Activated T-helper 9 cell treated with anti-CD3 and anti-CD28 coated beads, Interleukin-2, amount 50 U/mL, for 16 hours (primary cell): ENCODE measurements at places on chromosomes 12 and 14.

GRCh38 chr12:92649511-92650227, 53.1 kb upstream of the PLEKHG7 start:
- DNase-seq, result peak; percentile 24

GRCh38 chr14:63045234-63045611, at the start of gene KCNH5:
Gene KCNH5 (minus strand): TSS chr14:63045458. CDS start chr14:63045186, 272 bp downstream.
- DNase-seq, result no peak

GRCh38 chr12:113269257-113269943, 48.1 kb downstream of the TPCN1 start:
- no peak for DNase-seq

GRCh38 chr14:81009346-81009745, 53.9 kb downstream of the TSHR start:
- no peak for DNase-seq

GRCh38 chr14:68626386-68626785, 166.5 kb downstream of the ZFP36L1 start:
- DNase-seq, result no peak

DNA sequence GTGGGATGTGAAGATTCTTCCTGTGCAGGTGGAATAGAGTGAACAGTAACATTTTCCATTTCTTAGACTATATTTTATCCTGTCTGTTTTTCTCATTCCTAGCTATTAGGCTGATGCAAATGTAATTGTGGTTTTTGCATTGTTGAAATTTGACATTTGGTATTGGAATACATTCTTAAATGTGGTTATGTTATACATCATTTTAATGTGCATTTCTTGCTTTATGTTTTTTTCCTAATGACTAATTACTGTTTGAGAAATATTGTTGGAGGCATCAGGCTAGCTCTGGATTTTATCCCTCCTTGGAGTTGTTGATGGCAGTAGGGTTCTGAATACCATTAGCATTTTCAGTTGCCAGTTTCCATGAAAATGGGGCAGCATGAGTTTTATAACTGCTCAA, 75.9 kb upstream of the GNG2 start:
- no peak for DNase-seq

GRCh38 chr12:26867080-26867479, 34.1 kb upstream of the ITPR2 start:
- DNase-seq, result no peak

GRCh38 chr14:103820908-103821307, 26.5 kb downstream of the PPP1R13B start:
- no peak for DNase-seq

DNA sequence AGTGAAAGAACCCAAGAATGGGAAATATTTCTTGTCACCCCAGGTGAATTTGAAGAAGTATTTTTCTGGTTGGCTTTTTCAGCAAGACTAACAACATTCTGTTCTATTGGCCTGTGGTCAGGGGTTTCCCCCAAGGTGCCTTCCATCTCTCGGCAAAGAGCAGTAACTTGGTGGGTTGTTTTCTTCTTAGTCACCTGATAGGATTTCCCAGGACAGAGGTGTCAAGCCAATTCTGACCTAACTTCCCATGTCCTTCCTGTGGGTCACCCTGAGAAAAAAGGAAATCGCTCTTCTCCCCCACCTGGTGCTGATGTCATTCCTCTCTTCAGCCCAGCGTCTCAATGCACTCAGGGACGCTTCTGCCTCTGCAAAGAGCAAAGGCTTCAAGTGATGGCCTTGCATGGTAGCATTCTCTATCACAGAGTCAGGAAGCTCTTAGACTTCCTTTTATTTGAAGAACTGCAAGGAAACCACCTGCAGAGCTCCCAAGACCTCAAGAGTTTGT, 16.1 kb upstream of the IFNG start:
- peak; percentile 40 for DNase-seq

- DNase-seq, result no peak
These were observed 88.5 kb downstream of the PAPLN start for GRCh38 chr14:73325630-73326299.

GRCh38 chr14:19878029-19878642, 3.2 kb downstream of the OR4K2 start:
- no peak for DNase-seq

GRCh38 chr12:64714551-64714968, 44.6 kb downstream of the GNS start:
- no peak for DNase-seq

- DNase-seq, result no peak
These were observed 15.2 kb upstream of the PLEKHG6 start for GRCh38 chr12:6295094-6295811.

DNA sequence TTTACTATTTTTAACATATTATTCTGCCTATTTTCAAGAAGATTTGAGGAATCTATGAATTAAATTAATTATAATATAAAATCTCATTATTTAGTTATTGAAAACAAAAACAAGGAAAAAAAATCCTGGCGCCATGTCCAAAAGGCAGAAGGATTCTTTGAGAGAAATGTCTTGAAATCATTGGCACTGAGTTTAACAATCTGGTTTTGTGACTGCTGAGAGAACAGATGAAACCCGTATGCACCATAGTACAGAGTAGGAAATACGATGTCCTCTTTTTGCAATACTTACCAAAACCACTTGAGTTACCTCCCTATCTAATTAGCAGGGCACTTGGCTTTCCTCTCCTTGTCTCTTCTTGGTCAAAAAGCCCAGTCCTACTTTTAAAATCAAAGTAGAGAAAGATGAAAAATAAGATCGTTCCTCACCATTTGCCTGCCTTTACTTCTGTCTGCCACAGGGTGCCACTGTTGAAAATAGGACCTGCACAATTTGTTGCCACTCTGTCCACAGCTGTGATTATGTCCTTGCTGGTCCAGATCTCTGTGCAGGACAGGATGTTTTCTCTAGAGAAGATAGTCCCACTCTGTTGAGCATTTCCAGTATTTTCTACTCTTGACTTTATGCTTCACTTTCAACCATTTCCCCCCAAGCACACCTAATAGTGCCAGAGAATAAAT, 179.7 kb downstream of the PDZRN4 start:
- DNase-seq, result no peak

- peak; percentile 92 for DNase-seq
These were observed at the start of the genes KIAA0586 and TIMM9 for GRCh38 chr14:58427281-58428117. Gene KIAA0586 (plus strand): TSS chr14:58427719. CDS start chr14:58428265, 546 bp downstream. Gene TIMM9 (minus strand): TSS chr14:58427531. CDS start chr14:58411945, 15,586 bp downstream.

DNA sequence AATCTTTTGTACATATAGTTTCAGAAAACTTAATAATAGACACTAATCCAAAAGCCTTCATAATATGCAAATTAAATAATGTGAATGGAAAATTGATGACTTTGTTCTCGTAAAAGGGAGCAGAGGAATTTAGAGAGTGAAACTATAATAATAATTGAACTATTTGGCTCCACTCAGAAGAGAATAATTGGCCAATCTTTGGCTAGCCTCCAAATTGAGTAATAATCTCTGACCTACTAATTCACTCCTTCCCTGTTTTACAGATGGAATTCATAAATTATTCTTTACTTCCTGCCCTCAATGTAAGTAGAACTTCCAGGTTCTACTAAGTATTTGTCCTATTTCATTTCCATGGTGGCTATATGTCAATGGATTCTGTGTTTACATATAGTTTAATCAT, 15.8 kb downstream of the TRIM9 start:
- no peak for DNase-seq

- no peak for DNase-seq
These were observed 554.3 kb upstream of the MIS18BP1 start for GRCh38 chr14:45807178-45807899.

DNA sequence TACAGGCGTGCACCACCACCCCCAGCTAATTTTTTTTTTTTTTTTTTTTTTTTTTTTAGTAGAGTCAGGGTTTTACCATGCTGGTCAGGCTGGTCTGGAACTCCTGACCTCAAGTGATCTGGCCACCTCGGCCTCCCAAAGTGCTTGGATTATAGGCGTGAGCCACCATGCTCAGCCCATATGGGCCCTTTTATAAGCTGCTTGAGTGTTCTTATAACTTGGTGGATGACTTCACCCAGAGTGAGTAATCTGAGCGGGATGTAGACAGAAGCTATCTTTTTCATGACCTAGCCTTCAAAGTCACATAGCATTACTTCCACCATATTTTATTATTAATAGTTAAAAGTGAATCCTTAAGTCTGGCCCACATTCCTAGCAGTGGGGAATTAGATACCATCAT, 16.4 kb downstream of the BBOF1 start:
- no peak for DNase-seq

DNA sequence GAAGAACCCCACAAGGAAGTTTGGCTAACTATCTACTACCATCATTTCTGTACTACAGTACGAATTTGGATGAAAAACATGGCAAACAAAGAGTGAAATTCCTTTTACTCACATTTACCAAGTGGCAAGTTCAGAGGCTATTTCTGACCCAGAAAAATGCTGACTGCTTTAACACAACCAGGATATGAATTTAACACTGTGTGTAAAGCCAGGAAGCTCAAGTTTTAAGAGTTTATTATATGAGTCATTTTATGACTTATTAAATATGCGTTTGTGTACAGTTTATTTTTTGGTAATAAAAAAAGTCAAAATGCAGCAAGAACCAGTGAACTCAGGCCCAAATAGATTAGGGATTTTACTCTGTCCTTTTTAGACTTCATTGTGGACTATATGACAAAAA, 58.4 kb upstream of the STAC3 start:
- no peak for DNase-seq

GRCh38 chr14:65826946-65827345, 414.4 kb downstream of the FUT8 start:
- no peak for DNase-seq

- no peak for DNase-seq
These were observed 18.7 kb downstream of the HVCN1 start for GRCh38 chr12:110670161-110670701.

- DNase-seq, result no peak
These were observed 169.3 kb upstream of the PRICKLE1 start for GRCh38 chr12:42758806-42759205.

- DNase-seq, result no peak
These were observed 7.8 kb downstream of the GALNT6 start for GRCh38 chr12:51383269-51383905.

DNA sequence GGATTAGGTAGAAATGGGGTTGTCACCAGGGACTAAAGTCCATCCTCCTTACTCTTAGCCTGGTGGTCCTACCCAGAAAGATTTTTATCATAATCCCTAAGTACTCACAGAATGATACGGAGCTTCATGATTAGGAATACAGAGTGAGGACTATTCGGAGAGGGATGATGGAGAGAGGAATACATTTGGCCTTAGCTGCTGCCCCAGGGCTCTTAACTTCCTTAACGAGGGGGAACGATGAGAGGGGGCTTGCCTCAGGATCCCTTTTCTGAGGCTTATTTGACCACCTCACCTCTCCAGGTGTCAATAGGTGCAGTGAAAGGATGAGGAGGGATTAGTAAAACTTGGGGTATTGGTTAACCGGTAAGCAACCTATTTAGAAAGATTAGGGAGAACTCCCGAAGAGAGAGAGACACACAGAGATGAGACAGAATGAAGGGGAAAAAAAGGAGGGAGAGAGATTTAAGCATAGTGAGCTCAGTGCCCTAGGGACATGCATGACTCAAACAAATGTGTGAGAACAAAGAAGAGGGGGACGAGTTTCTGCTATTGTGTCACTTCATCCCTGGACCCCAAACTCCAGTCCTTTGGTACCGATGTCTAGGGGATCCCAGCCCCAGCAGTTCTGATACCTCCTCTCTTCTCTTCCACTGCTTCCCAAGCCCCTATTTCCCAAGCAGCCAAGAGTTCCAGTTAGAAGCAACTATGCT, 1.1 kb downstream of the NFE2 start:
- no peak for DNase-seq

DNA sequence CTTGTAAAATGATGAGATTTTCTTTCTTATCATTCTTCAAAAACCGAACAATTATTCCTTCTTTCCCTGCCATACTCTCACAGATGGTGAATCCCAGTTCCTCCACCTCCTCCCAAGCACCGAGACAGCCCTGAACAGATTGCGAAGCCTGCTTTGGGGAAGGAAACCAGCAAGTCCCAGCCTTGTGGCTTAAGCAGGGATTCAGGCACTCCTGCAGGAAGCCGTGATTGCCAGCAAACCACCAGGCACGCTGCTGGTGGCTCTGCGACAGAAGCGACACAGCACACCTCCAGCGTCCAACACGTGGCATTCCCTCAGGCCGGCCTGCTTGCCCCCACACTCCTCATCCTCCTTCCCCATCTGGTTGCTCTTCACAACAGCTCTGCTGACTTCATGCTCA, 237.7 kb downstream of the GXYLT1 start:
- no peak for DNase-seq

DNA sequence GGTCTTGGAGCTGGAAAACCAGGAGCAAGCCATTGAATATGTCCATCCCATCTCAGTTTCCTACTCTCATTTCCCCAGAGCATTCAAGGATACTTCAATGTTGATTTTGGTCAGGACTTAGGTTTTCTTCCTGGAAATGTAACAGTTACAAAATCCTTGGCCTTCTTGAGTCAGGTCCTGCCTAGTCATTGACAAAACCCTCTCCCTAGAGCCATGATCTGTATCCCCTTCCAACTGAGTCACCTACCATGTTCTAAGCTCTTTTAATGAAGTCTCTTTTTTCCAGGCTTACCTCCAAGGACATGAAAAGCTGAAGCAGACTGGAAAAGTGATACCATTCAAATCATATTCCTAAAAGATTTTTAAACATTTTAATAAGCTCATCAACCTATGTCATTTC, 549.2 kb downstream of the GALC start:
- no peak for DNase-seq

GRCh38 chr14:105388110-105388951, 10.0 kb upstream of the TEX22 start:
- no peak for DNase-seq

DNA sequence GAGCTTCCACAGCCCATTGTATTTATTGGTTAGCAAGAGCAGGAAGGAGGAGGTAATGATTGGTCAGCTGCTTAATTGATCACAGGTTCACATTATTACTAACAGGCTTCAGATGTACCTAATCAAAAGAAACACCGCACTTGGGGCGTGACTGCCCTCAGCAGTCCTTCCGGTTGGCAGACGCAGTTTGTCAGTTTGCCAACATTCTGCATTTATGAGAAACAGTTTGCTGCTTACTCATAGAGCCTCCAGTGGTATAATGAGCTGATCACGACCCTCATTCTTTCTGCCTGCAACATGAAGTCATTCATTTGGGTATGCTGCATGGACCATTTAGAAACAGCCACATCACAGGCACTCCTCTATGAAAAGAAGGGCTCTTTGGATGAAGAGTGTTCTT, 42.5 kb upstream of the PPM1H start:
- DNase-seq, result no peak

- DNase-seq, result no peak
These were observed 21.6 kb downstream of the DYNC1H1 start for GRCh38 chr14:101985957-101986356.

GRCh38 chr12:77324416-77324762, 259.0 kb upstream of the E2F7 start:
- no peak for DNase-seq

DNA sequence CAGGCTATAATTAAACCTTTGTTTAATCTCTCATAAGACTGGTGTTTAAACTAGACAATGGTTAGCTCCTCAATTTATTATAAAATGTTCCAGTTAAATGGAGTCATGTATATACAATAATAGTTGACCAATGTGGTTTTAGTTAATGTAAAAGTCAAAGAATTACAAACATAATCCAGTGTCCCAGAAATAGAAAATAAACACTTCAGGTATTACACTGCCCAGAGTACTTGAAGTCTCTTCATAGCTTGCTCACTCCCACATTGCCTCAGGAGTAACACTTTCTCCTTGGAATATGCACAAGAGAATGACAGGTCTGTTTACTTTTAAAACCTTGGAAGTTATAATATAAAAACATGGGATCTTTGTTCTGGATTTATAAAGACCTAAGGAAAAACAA, 60.5 kb downstream of the SLC38A1 start:
- DNase-seq, result no peak
